ENCODE measurements at places on chromosomes 4 and X.

DNA sequence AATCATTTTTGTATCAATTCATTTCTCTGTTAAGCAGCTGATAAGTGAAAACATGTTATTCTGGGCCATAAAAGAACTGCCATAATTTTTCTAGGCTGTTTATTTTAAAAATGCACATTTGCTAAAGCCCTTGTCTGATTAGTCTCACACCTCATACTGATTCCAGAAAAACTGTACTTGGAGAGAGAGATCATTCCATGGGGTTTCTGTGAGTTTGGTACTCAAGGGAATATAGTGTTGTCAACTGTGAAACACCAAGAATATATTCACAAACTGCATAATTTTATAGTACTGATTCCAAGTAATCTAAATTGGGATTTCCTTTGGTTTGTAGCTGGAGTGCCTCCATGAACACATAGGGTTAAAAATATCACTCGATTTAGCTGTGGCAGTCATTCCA lies 547.6 kb downstream of the RPA4 start:
- no peak for DNase-seq

DNA sequence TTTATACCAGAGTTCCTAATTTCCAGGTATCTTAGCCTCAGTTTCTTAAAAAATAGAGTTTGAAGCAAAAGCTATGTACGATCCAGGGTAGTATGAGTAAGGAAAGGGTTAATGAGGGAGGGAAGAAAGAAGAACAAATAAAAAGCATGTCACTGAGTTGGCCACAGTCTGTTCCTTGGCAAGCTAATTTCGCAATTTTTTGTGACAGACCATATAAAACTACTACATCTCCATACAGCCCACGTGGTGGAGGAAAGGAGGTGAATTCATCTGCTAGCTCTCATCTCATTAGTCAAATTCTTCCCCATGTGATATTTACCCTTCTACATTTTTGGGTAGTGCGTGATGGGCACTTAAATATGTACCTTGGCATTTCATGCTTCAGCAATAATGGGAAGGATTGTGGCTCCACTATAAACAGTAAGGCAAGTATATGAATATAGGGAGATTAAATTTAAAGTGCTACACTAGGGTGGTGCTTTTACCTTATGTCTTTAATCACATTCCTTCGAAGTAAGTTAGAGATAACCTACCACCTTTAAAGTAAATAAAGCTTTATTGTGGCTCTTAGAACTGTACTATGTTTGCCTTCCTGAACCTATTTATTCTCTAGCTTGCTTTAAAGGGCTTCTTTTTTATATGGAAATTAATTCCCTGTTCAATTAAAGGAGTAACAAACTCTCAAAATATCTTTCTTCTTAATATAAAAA lies 102.1 kb upstream of the VAMP7 start:
- DNase-seq: no peak

DNA sequence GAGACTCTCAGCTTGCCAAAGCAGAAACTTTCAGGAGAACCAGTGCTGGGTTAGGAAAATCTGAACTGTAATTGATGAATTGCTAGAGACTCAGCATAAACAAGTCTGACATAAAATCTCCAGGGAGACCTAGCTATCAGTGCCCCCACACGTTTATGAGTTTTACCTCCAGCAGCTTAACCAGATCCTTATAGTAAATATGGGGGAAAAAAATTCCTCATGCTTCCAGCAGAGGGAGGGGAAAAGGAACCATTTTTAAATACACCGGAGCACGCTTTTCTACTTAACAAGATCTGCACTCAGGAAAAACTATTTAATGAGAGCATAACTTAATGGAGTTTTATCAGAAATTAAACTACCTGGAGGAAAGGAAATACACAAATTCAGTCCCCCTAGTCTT lies 1040.7 kb upstream of the INTU start:
- no peak for DNase-seq

DNA sequence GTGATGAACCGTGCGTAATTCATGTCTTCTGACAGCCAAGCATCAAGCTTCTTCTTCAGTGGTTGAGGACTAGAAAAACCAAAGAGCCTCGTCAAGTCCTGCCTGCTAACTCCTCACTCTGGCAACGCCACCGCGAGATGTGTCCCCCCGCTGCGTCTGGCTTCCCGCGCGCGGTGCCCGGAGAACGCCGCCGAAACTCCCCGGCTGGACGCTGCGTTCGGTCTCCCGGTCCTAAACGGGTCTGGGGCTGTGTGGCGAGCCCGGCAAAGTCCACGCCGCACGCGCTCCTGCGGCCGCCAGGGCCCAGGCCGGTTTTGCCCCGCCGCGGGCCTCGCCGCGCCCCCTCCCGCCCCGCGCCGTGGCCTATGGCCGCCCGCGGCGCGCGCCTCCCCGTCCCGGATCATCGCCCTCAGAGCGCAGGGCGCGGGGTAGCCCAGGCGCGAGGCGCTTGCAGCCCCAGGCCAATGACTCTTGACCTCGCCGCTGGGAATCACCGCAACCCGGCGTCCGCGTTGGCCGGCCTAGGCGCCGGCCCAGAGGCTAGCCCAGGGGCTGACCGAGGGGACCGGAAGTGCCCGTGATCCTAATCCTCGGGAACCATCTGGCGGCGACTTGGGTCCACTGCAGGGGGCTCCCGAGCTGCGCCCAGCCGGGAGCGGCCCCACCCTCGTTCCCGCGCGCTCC lies at the start of gene AADAT:
Gene AADAT, minus strand, starts transcription at position 289 of the 684 bp plus-strand sequence. Its CDS starts 266 bp downstream, at position 23.
- DNase-seq: peak; percentile 92

GRCh38 chrX:15233416-15234015 lies 36.4 kb downstream of the ASB9 start:
- DNase-seq: no peak

DNA sequence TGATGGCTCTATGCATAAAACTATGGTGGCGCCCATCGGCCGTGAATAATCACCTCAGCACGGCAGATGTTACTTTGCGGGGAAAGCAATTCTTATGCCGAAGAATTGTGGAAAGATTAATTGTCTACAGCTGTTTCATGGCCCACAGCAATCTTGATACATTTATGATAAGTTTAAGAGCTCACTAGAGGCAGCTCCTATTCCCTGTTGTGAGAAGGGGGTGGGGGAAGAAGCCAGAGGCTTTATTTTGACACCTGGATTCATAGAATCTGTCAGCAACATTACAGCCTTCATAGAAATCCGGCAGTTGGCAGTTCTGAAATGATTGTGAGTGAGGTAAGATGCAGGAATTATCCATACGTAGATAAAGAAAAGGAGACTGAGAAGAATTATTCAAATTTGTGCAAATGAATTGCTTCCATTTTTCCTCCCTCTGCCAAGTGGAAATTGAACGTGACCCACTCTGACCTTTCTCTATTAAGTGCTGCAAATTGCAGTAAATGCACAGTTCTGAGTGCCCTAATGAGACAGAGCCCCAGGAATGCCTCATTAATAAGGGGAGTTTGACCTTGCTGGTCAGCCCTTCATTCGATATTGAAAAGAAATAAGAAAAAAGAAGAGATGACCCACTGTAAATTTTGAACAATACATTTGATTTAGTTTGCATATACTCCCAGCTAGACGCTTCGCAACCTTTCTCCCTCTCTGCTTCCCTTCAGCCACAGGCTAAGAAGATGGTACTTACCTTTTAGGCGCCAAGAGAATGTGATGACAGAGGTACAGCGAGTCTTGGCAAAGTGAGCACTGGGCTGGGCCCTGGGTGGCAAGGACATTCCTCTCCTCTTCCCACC lies 188.8 kb downstream of the GPAT3 start:
- DNase-seq: no peak

DNA sequence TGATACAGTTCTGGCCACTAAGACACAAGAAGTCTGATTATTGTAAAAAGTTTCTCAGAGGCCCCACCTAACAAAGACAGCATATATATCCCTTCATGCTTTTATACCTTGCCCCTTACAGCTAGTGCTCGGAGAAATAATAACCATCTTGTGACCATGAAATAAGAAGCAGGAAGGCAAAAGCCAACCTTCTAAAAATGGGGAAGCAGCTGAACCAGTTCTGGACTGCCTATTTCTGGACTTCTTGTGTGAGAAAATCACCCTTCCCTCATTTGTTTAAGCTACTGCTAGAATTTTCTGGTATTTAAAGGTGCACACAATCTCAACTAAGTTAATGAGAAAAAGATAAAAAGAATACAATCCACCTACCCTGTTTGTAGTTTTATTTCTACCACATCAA lies 87.5 kb downstream of the CNOT6L start:
- no peak for DNase-seq
